ENCODE measurements at places on chromosomes 5 and 9.

DNA sequence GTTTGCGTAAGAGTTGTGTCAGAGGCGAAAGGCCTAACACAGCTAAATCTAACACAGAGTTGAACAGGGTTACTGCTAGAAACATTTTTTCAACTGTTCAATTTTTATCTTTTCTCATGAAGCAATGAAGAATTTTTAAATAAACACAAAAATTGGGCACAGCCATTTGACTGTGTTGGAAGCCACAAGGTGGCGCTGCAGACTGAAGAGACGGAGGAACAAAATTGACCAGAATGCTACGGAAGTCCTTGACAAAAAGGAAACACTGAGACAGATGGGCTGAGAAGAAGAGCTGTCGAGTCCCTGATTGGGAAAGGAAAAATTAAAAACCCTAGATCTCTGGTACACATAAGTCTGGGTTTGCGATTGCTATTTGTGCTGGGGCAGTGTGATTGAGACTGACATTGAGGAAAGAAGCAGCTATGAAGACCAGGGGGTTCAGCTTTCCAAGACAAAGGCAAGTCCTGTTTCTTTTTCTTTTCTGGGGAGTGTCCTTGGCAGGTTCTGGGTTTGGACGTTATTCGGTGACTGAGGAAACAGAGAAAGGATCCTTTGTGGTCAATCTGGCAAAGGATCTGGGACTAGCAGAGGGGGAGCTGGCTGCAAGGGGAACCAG lies at the start of gene PCDHB9:
PCDHB9 (plus strand) TSS at position 265 of the 616 bp plus-strand sequence; CDS start at position 423, 158 bp downstream.
- DNase-seq: no peak

DNA sequence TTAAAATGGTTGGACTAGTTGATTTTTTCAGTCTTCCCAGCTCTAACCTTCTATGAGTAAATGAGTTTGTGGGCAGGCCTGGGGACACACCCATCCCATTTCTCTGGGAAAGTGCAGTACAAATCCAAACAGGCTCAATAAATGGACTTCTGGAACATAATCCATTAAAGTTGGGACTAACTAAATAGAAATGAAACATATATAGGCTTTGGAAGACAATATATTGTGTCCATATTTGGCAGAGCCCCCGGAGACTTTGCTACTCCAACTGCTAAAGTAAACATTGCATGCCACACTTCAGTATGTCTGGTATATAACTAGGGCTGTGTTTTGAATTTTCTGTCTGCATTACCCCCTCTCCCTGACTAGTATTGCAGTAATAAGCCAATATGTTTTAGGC lies 191.4 kb upstream of the DAB2 start:
- no peak for DNase-seq

GRCh38 chr5:96000308-96000707 lies 38.7 kb upstream of the ELL2 start:
- DNase-seq: no peak

DNA sequence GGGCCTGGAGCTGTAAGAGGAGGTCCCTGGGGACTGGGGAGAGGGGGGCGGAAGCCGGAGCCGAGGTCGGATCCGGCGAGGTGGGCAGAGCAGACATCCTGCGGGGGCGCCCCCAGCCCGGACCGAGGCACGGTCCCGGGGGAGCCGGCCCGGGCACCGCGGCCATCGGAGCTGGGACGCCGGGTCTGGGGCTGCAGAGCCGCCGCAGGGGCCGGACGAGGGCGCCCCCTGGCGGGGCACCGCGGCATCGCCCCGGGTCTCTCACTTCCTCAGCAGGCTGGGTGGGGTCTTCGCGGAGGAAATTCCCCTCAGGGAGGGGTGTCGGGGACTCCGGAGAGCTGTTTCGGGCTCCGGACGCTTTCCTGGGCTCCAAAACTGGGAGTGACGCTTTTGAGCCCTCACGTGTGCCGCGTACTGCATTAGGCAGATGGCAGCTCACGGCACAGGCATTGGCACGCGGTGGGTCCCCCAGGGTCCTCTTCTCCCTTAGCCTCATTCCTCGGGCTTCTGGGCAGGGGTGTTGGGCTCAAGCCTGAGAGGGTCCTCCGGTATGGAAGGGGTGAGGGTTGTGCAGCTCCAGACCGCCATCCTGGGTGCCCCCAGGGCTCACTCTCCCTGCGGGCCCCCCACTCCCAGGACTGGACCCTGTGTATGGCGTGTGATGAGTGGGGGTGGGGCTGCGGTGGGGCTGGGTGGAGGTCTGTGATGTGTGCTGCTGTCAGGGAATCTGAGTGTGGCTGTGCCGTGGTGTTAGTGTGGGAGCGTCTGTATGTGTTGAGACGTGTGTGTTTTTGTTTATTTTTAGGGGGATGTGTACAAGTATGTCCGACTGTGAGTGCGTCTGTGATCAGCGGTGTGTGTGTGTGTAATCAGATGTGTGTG lies 29.6 kb downstream of the LHX2 start:
- no peak for DNase-seq

- no peak for DNase-seq
These were observed 44.6 kb downstream of the JAKMIP2 start for GRCh38 chr5:147737921-147738320.

DNA sequence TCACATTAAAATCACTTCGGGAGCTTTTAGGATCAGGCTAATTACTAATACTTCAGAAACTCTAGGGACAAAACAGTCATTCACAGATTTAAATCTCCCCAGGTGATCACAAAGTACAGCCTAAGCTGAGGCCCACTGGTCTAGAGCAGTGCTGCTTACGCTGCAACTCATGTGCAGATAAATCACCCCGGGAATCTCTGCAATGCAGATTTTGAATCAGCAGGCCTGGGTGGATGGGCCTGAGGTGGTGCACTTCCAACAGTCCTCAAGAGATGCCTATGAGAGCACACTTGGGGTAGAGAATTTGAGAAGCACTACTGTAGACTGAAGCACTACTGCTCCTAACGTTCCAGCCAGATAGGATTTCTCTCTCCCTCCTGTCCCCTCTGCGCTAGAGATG lies 28.4 kb downstream of the CSF1R start:
- no peak for DNase-seq

DNA sequence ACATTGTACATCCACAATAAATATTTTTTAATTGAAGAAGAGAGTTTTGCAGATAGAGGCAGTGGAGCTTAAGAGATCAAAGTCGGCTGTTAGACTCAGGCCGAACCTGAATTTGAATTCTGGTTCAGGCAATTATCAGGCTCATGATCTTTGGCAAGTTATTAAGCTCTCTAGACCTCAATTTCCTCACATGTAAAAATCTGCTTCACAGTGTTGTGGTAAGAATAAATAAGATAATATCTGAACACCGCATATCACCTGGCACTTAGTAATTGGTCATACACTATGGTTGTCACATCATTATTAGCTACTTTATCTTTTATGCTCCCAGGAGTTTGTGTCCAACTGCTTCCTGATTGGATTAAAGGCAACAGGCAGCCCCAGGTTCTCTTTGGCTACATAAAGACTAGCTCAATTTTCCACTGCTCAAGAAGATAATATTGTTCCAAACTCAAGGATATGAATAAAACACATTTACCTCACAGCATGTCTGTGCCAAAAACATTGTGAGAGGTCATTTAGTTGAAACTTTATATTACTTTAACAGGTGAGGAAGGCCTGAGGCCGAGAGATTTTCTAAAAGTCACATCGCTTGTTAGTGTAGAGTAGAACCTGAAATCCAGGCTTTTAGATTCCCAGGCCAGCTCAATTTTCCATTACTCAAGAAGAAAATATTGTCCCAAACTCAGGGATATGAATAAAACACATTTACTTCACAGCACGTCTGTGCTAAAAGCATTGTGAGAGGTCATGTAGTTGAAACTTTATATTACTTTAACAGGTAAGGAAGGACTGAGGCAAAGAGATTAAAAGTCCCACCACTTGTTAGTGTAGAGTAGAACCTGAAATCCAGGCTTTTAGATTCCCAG lies 289.2 kb upstream of the PTGER4 start:
- no peak for DNase-seq

- DNase-seq: no peak
These were observed 194.4 kb upstream of the CDKN2B start for GRCh38 chr9:22203371-22204138.

DNA sequence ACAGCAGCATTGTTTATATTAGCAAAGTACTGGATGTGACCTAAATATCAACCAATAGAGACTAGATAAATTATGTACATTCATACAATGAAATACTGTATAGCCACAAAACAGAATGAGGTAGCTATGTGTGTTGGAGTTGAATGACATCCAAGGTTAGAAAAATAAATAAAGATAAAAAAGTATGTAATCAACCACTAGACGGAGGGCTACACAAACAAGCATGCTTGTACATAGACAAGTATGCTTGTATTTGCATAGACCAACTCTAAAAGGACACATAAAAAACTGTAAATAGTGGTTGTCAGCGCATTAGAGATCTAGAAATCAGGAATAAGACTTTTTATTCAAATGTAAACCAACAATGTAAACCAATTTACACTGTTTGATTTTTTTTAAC lies 3.0 kb downstream of the FEM1C start:
- no peak for DNase-seq

DNA sequence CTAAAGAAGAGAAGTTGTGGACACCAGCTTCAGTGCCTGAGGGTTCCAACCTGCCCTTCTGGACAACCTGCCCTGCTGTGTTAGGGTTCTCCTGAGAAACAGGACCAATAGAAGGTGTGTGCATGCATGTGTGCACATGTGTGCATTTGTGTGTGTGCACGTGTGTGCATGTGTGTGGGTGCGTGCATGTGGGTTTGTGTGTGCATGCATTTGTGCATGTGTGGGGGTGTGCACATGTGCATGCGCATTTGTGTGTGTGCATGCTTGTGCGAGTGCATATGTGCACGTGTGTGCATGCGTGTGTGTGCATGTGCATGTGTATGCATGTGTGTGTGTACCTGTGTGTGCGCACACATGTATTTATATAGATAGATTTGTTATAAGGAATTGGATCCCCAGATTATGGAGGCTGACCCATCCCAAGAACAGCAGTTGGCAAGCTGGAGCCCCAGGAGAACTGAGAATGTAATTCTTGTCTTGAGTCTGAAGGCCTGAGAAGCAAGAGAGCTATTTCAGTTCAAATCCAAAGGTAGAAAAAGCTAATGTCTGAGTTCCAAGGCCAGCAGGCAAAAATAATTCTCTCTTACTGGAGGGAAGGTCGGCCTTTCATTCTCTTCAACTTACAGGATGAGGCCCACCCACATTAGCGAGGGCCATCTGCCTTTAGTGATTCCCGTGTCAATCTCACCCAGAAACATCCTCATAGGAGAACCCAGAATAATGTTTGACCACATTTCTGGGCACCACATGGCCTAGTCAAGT lies 62.9 kb upstream of the SYNPO start:
- DNase-seq: no peak

GRCh38 chr5:137114529-137114928 lies 384.6 kb downstream of the SPOCK1 start:
- no peak for DNase-seq

GRCh38 chr5:72681781-72682180 lies 134.7 kb upstream of the TNPO1 start:
- DNase-seq: no peak
